ENCODE measurements at places on chromosomes 7 and 10.

- DNase-seq, result no peak
- no peaks in the 10 kb centered on the region for H3K4me1 ChIP-seq
- no peak overlapping the region for H3K27ac ChIP-seq
- no peaks in the 10 kb centered on the region for H3K36me3 ChIP-seq
- H3K27me3 ChIP-seq, result peaks cover 7% of the 10 kb centered on the region
- no peak overlapping the region for H3K4me3 ChIP-seq
Measured at GRCh38 chr7:106050746-106051117, 61.4 kb downstream of the SYPL1 start.

DNA sequence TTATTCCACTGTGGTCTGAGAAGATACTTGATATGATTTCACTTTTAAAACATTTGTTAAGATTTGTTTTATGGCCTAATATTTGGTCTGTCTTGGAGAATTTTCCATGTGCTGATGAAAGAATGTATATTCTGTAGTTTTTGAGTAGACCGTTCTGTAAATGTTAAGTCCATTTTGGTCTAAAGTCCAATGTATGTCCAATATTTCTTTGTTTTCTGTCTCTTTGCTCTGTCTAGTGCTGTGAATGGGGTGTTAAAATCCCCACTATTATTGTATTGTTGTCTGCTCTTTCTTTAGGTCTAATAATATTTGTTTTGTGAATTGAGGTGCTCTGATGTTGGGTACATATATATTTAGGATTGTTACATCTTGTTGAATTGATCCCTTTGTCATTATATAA, 31.3 kb downstream of the DNAJC9 start:
- peaks cover 16% of the 10 kb centered on the region for H3K36me3 ChIP-seq
- no peak overlapping the region for H3K4me3 ChIP-seq
- peaks cover under 1% of the 10 kb centered on the region for H3K4me1 ChIP-seq
- H3K27ac ChIP-seq, result no peak overlapping the region

DNA sequence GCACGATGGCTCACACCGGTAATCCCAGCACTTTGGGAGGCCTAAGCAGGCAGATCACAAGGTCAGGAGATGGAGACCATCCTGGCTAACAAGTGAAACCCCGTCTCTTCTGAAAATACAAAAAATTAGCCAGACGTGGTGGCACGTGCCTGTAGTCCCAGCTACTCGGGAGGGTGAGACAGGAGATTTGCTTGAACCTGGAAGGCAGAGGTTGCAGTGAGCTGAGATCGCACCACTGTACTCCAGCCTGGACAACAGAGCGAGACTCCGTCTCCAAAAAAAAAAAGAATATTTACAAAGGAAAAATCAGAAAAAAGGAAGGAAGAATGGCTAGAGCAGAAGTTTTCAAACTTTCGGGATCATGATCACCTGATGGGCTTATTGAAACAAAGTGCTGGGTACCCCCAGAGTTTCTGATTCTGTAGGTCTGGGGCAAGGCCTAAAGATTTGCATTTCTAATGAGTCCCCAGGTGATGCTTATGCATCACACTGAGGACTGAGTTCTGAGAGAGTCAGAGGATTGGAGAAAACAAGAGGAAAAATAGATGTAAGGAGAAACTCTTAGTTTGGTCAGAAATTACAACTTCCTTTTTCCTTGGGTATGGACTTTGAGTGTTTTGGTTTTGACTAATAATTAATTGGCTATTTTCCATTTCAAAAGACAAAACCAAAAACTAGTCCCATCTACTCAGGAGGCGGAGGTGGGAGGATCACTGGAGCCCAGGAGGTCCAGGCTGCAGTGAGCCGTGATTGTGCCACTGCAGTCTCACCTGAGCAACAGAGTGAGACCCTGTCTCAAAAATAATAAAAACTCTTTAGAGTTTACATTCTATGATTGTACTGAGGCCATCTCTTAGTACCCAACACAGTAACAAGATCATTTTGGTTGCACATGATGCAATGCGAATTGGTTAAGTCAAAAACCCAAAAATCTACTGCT, 14.4 kb downstream of the MARCHF5 start:
- no peaks in the 10 kb centered on the region for H3K27me3 ChIP-seq
- DNase-seq, result no peak
- no peaks in the 10 kb centered on the region for H3K36me3 ChIP-seq
- H3K27ac ChIP-seq, result no peak overlapping the region

GRCh38 chr7:132498319-132498718, 78.0 kb downstream of the PLXNA4 start:
- no peak overlapping the region for H3K4me3 ChIP-seq
- no peak overlapping the region for H3K27ac ChIP-seq
- H3K27me3 ChIP-seq, result no peaks in the 10 kb centered on the region
- no peaks in the 10 kb centered on the region for H3K4me1 ChIP-seq
